Thoracic aorta (tissue), 2 donors: ENCODE measurements at places on chromosomes 3 and 15. TPM values are rescaled to one million over a fixed set of nuclear protein-coding genes. Genes with fewer than 3 reads are reported as not detected.

- H3K36me3 ChIP-seq, result no peaks in the 10 kb centered on the region
- no peaks in the 10 kb centered on the region for H3K27me3 ChIP-seq
- no peak for DNase-seq
- no peak overlapping the region for H3K27ac ChIP-seq
Measured at GRCh38 chr15:93612953-93613352, 523.9 kb upstream of the RGMA start.

DNA sequence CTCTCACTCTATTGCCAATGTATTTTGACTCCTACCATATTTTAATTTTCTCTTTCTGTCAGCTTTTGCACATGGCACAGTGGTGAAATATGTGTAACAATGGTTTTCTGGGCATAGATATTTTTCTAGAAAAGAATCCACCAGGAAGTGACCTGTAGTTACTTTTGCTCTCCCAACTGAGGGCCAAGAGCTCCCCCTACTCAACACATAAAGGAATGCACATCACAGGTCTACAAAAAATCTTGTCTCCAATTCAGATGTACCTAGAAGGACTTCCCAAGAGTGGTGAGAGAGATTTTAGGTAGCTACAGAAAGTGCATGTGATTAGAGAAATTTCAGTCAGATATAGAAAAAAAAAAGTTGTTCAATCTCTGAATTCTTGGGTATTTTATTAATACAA lies 15.6 kb downstream of the CPA3 start:
- H3K27me3 ChIP-seq, result no peaks in the 10 kb centered on the region
- H3K4me3 ChIP-seq, result no peak overlapping the region
- DNase-seq, result no peak

DNA sequence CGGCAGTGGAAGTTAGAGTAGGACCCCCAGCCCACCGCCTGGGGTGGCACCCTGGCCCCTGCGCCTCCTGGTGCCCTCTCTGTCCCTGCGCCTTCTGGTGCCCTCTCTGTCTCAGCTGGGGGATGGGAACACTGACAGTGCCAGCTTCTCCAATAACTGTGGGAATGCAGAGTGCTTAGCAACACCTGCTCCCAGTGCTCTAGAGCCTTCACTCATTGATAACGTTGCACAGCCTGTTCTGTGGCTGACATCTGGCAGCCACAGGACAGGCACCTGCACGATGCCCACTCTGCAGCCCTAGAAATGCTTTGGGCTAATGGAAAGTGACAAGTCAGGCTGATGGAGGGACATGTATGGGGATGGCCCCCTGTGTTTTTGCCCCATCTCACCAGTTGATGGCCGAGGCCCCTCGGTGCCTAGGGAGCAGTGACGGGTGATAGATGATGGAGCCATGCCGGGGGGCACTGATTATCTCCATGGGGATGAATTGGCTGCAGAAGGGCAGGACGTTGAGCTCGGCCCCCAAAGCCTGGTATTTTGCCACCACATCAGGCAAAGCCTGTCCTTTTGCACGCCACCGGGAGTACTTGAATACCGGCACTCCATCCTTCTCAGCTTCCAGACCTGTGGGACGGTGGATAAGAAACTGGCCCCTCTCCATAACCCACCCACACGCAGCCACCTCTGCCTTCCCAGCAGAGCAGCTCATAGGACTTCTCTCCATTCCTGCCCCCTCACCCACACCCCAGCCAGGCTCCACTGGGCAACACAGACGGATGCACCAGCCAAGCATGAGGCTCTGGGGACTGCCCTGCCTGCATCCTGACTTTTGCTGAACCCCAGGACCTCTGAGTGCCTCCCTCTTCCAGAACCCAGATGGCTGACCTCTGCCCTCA lies 22.1 kb downstream of the ALDH1L1 start:
- peaks cover 16% of the 10 kb centered on the region for H3K36me3 ChIP-seq
- H3K27ac ChIP-seq, result no peak overlapping the region
- H3K4me1 ChIP-seq, result no peaks in the 10 kb centered on the region
- H3K4me3 ChIP-seq, result no peak overlapping the region

- H3K27ac ChIP-seq, result no peak overlapping the region
- no peak for DNase-seq
- no peaks in the 10 kb centered on the region for H3K27me3 ChIP-seq
- no peak overlapping the region for H3K4me3 ChIP-seq
- no peaks in the 10 kb centered on the region for H3K36me3 ChIP-seq
Measured at GRCh38 chr3:171142985-171143384, 116.5 kb upstream of the SLC2A2 start.

DNA sequence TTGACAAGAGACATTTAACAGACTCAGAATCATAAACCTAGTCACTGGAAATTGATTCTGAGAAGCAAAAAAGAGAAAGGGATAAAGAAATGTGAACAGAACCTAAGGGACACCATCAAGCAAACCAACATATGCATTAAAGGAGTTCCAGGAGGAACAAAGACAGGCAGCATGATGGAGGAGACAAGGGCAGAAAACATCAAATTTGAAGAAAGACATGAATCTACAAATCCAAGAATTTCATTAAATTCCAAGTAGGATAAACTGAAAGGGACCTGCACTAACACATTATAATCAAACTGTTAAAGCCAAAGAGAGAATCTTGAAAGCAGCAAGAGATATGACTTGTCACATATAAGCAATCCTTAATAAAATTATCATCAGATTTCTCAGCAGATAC lies 122.3 kb downstream of the STT3B start:
- H3K27me3 ChIP-seq, result no peaks in the 10 kb centered on the region
- DNase-seq, result no peak
- no peaks in the 10 kb centered on the region for H3K36me3 ChIP-seq
- no peak overlapping the region for H3K4me3 ChIP-seq
- no peak overlapping the region for H3K27ac ChIP-seq
- no peaks in the 10 kb centered on the region for H3K4me1 ChIP-seq

DNA sequence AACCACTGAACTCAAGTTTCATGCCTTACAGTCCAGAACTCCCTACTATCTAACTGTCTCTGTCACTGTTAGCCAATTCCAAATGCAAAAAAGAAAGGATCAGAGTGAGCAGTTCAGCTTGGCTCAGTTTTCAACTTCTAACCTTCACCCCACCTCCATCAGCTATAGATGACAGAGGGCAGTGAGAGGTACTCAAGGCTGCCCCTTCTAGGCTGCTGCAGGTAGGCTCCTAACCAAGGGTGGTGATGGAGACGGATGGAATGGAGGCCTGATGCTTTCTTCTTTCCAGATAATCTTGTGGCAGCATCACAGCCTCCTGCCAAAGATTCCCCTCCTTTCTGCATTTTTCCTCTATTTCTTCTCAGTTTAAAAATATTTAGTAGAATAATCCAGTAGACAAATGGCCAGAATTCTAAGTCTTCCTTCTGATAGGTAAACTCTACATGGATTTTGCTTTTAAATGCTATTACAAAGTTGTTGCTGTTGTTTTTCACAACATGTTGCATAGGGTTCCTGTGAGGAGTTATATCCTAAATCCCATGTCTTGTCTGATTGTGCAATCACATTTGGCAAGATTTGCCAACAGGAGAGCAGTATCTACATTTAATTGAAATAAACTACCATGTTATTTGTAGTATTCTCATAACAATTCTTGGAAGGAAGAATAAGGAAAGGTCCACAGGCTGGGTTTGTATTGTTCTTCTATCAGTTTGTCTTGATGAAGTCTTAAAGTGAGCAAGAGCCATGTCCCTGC lies 301.6 kb upstream of the TRIM42 start:
- no peaks in the 10 kb centered on the region for H3K4me1 ChIP-seq
- H3K27ac ChIP-seq, result no peak overlapping the region
- H3K4me3 ChIP-seq, result no peak overlapping the region
- H3K36me3 ChIP-seq, result no peaks in the 10 kb centered on the region

DNA sequence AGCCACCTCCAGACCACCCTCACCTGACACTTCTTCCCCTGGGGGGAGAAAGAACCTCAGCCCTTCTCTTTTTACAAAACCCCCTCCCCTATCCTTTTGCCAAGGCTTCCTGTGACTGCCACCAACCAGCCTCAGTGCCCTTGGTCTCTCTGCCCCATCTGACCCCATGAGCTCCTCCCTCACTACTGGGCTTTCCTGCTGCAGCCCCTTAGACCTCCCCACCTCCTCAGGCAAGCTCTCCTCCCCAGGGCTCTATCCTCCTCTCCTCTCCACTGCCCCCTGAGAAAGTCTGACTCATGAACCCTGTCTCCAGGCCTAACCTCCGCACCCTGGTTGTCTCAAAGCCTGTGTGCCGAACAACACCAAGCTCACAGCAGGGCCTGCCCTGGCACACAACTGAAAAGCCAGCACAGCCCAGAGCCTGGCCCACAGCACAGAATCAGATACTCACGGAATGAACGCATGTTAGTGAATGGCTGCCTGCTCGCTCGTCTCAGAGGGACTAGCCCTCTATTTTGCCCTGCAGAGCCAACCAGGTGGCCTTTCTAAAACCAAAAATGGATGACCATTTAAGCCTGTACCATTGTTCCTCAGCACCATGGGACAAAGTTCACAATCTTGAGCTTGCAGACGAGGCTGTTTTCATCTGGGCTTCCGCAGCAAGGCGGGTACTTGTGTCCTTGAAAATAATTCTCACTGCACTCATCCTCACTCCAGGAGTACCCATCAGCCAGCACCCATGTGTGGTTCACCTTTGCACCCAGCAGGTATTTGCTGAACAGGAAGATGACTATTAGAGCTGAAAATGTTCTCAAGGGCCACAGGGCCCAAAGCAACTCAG lies 1.7 kb downstream of the CHDH start:
- no peaks in the 10 kb centered on the region for H3K36me3 ChIP-seq
- H3K27me3 ChIP-seq, result no peaks in the 10 kb centered on the region
- peaks cover 3% of the 10 kb centered on the region for H3K4me1 ChIP-seq
- no peak overlapping the region for H3K4me3 ChIP-seq
- no peak for DNase-seq

PATL2 gene
- 1.1 TPM for total RNA-seq

IL5RA gene
- 1.8 TPM for total RNA-seq

DNA sequence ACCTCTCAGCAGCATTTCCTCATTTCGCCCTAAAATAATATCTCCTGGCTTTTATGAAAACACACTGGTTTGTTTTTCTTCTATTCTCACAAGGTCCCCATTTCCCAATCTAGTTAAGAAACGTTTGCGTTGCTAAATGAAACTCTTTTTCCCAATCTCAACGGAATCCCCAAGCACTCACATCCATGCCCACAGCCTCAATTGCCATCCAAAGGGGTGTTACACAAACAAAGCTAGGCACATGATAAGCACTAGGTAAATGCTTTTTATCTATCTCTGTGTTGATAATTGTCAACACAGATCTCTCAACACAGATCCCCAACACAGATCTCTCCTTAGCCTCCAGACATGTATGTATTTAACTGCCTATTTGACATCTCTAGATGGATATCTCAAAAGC lies 35.2 kb upstream of the TF start:
- no peak overlapping the region for H3K4me3 ChIP-seq
- H3K4me1 ChIP-seq, result no peaks in the 10 kb centered on the region
- H3K27ac ChIP-seq, result no peak overlapping the region
- no peak for DNase-seq
- H3K36me3 ChIP-seq, result no peaks in the 10 kb centered on the region

- peaks cover 17% of the 10 kb centered on the region for H3K4me1 ChIP-seq
- H3K27me3 ChIP-seq, result no peaks in the 10 kb centered on the region
- no peak overlapping the region for H3K27ac ChIP-seq
- no peaks in the 10 kb centered on the region for H3K36me3 ChIP-seq
- no peak for DNase-seq
- peak overlapping the region; percentile 37 for H3K4me3 ChIP-seq
Measured at GRCh38 chr3:114758831-114759699, 388.0 kb downstream of the ZBTB20 start.

GRCh38 chr15:25545889-25546288 lies 107.1 kb upstream of the UBE3A start:
- no peaks in the 10 kb centered on the region for H3K36me3 ChIP-seq
- no peak for DNase-seq
- no peaks in the 10 kb centered on the region for H3K4me1 ChIP-seq
- no peak overlapping the region for H3K4me3 ChIP-seq
- no peak overlapping the region for H3K27ac ChIP-seq
- H3K27me3 ChIP-seq, result no peaks in the 10 kb centered on the region

SLC28A1 gene
- total RNA-seq, result 1.6 TPM

DNA sequence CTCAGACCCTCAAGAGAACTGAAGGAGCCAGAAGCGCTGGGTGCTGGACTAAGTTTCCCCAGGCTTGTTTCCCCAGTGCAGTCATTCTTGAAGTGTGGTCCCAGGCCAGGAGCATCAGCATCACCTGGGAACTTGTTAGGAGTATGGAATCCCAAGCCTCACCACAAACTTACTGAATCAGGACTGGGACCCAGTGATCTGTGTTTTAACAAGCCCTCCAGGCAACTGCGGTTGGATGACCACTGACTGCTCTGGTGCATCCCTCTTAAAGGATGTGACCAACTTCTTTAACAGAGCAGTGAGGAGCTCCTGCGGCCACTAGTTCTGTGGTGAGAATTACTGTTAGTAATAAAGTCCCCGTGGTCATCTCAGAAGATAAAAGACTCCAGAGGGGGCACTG lies 62.4 kb upstream of the DAZL start:
- no peak for DNase-seq
- H3K27ac ChIP-seq, result no peak overlapping the region
- no peaks in the 10 kb centered on the region for H3K36me3 ChIP-seq

DNA sequence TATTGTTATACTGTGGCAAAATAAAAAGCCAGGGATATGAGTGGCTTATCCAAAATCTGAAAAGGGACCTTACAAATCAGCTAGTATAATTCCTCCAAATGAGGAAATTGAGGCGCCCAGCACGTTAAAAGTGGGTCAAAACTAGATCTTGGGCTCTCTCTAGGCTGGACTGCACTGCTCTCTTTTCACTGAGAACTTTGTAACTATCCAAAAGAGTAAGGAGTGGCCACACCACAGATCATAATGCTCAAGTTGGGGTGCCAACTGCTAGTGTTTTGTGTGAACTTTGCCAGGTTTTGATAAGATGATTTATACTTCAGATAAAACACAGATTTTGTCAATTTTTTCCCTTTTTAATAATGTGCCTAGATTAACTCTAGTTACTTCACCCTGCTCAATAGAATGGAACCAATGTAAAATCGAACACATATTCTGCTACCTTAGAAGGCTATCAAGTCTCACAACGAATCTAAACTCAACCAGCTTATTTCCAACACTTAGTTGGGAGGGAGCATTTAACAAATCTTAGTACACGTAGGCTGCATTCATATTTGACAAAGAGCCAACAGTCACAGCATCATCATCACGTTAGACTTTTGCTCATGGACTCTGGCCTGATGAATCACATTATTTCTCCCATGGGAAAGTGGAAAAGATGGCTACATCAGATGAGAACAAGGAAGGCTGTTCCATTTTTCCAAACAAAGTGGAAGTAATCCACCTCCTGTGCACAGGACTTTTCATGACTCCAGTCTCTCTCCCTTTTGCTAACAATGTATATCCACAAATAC lies 64.4 kb downstream of the ABI3BP start:
- DNase-seq, result no peak
- no peaks in the 10 kb centered on the region for H3K36me3 ChIP-seq
- H3K27ac ChIP-seq, result peak overlapping the region; percentile 30
- H3K4me1 ChIP-seq, result no peaks in the 10 kb centered on the region
- H3K4me3 ChIP-seq, result no peak overlapping the region

- DNase-seq, result no peak
- H3K4me1 ChIP-seq, result peaks cover 80% of the 10 kb centered on the region
- no peaks in the 10 kb centered on the region for H3K27me3 ChIP-seq
- peak overlapping the region; percentile 17 for H3K4me3 ChIP-seq
Measured at GRCh38 chr15:41944313-41944940, 27.9 kb downstream of the EHD4 start.
